Activated CD8-positive, alpha-beta T cell treated with anti-CD3 and anti-CD28 coated beads, Interleukin-2, amount 10 ng/mL, durations not matched to agents 7 days and 5 days (primary cell): ENCODE measurements at places on chromosomes 7 and 10. TPM values are rescaled to one million over a fixed set of nuclear protein-coding genes. Genes with fewer than 3 reads are reported as not detected.

Gene TMEM243
- 39.6 TPM for total RNA-seq

GRCh38 chr7:4045450-4045849 is 636.6 kb upstream of the FOXK1 start:
- DNase-seq: no peak

Gene LIPF
- not detected for total RNA-seq

Gene STRIP2
- 7.1 TPM for total RNA-seq

- DNase-seq: no peak
These were observed 52.6 kb downstream of the PFKP start for GRCh38 chr10:3119796-3120459.

Gene GDF10
- total RNA-seq: not detected

DNA sequence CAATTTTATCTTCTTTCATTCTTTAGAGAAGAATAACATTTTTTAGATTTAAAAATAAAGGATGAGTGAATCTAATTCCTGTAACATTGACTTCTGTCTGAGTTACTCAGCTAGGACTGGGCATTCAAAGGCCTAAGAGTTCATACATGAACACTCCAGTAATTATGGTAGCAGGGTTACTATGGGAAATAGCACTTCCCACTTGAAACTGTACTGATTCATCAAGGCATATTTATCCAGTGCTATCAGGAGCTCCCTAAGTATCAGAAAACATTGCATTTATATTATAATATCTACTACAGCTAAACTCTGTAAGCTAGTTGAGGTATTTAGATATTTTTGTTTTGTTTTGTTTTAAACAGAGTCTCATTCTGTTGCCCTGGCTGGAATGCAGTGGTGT is 41.8 kb downstream of the NDUFB2 start:
- DNase-seq: no peak
